Dermis microvascular lymphatic vessel endothelial cell (primary cell): ENCODE measurements at places on chromosomes 6 and 20. TPM values are rescaled to one million over a fixed set of nuclear protein-coding genes. Genes with fewer than 3 reads are reported as not detected.

DNA sequence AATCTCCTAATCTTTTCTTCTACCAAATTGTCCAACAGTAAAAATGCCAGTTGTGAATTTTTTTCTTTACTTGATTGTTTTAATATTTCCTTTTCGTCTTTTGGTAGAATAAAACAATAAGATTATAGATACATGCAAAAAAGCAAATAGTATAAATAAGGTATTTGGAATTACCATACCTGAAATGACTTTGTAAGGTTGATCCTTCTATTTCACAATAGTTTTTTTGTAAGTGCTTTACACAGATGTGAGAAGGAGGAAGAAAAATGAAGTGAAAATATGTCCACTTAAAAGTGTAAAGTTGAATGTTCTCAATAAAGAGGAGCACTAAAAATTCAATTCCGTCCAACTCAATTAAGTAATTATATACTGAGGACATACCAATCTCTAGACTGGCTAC is 457.6 kb downstream of the UTRN start:
- DNase-seq, result no peak

- no peak for DNase-seq
These were observed 135.8 kb upstream of the AFDN start for GRCh38 chr6:167690931-167691330.

DNA sequence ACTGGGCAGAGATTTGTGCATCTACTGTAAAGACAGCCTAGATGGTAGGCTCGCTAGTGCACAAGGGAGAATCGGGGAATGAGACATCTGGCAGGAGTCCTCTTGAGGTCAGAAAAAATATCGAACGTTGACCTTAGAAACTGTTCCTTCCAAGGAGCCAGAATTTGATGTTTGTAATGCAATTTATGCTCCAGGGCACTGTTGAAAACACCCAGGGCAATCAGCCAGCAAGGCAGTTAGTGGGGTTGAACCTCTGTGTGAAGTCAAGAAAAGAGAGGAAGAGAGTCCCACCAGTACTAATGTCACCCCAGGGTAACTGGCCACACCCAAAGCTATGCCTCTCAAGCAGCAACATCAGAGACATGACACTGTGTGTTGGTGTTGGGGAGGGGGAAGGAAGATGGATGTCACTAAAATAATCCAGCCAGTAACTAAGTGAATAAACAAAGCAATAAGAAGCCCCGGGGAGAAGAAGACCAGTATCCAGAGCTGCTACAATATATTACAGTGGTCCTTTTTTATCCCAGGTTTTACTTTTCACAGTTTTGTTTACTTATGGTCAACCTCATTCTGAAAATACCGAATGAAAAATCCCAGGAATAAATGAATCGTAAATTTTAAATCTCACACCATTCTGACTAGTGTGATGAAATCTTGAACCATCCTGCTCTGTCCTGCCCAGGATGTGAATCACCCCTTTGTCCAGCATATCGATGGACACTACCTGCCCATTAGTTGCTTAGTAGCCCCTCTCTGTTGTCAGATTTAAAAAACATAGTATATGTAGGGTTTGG is 32.9 kb upstream of the PDE10A start:
- peak; percentile 86 for DNase-seq

GRCh38 chr6:5190507-5190906 is 70.2 kb downstream of the LYRM4 start:
- peak; percentile 83 for DNase-seq

DNA sequence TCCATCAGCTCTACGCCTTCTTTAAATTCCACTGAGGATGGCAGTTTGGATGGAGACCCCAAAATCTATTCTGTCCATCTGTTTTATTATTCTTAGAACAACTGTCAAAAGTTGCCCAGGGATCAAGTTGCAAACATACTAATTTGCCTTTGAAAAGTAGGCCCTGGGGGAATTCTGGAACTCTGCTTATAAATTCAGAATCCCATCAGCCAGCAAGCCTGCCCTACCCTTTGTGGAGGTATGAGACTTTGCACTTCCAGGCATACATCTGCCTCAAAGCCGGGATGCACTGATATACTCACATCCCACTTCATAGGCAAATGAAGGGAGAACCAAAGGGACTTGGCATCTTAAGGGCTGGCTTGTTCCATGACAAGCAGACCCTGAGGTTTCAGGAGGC is 93.6 kb downstream of the INSM1 start:
- no peak for DNase-seq

- DNase-seq, result no peak
These were observed 5.1 kb downstream of the UBE2C start for GRCh38 chr20:45817376-45818194.

- no peak for DNase-seq
These were observed 54.9 kb downstream of the ANKRD6 start for GRCh38 chr6:89487864-89488263.

GRCh38 chr6:63886341-63886740 is 250.7 kb downstream of the PHF3 start:
- no peak for DNase-seq

- DNase-seq, result no peak
These were observed 73.0 kb downstream of the KCNB1 start for GRCh38 chr20:49409302-49409974.

- DNase-seq, result no peak
These were observed 23.6 kb downstream of the SLC35D3 start for GRCh38 chr6:136945711-136946121.

GRCh38 chr6:82861121-82861520 is 204.5 kb downstream of the UBE3D start:
- no peak for DNase-seq

DNA sequence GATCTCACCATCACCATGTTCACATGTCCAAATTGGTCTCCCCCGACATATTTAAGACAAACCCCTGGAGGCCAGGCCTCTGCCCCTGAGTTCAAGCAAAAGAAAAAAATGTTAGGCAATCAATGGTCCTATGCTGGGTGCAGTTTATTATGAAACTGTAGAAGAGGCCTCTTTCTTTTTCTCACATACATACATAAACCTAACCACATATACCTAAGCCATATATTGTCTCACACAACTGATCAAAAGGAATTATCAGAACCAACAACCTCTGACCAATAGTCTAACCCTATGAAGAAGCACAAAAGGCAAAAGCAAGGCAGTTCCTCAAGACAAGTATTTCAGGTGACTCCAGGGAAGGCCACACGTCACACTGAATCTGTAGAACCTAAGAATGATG is 49.9 kb downstream of the ILRUN start:
- DNase-seq, result no peak

OXT gene
- not detected in 2 replicates for total RNA-seq

MUCL3 gene
- total RNA-seq, result not detected in 2 replicates
